ENCODE measurements at places on chromosomes 13 and 19. TPM values are rescaled to one million over a fixed set of nuclear protein-coding genes. Genes with fewer than 3 reads are reported as not detected.

The ANKLE1 gene
- total RNA-seq, result 8.6 TPM

The SH2D3A gene
- total RNA-seq, result 24.9 TPM

The MAG gene
- total RNA-seq, result 0.19 TPM

The PSENEN gene
- 32.4 TPM for total RNA-seq

The TNFSF11 gene
- total RNA-seq, result 0.33 TPM

The METTL21C gene
- not detected for total RNA-seq

The KLK6 gene
- total RNA-seq, result not detected

The RUBCNL gene
- 3.7 TPM for total RNA-seq

The BCAM gene
- total RNA-seq, result not detected

The PCDH8 gene
- not detected for total RNA-seq

The ZNF653 gene
- 6.8 TPM for total RNA-seq

The KCTD4 gene
- not detected for total RNA-seq

The ISOC2 gene
- 18.6 TPM for total RNA-seq

The AZU1 gene
- total RNA-seq, result not detected

The SLC7A9 gene
- not detected for total RNA-seq

The IGSF23 gene
- total RNA-seq, result not detected

The CCDC106 gene
- 4.2 TPM for total RNA-seq

The CTXN1 gene
- total RNA-seq, result 0.43 TPM

The POLD1 gene
- total RNA-seq, result 221 TPM

The ATP8B3 gene
- 8.4 TPM for total RNA-seq

The C13orf42 gene
- total RNA-seq, result not detected

The FOXA3 gene
- 0.20 TPM for total RNA-seq

The RANBP3 gene
- total RNA-seq, result 80.5 TPM

The ADM5 gene
- total RNA-seq, result 1.4 TPM

The CEACAM4 gene
- not detected for total RNA-seq

The RTBDN gene
- not detected for total RNA-seq

The BCL2L12 gene
- 75.6 TPM for total RNA-seq

The ZFP14 gene
- total RNA-seq, result 3.1 TPM

The ZNF681 gene
- total RNA-seq, result 5.1 TPM

The FPR3 gene
- total RNA-seq, result not detected

The APBA3 gene
- total RNA-seq, result 30.0 TPM

The NLRP4 gene
- total RNA-seq, result not detected

The PCDH9 gene
- 0.15 TPM for total RNA-seq

The ZNF284 gene
- 0.86 TPM for total RNA-seq

The MEIOSIN gene
- not detected for total RNA-seq

The ZNF728 gene
- total RNA-seq, result not detected

The LHB gene
- not detected for total RNA-seq

The ASF1B gene
- total RNA-seq, result 54.7 TPM

The PLPP2 gene
- total RNA-seq, result 0.25 TPM

The SPRED3 gene
- 1.6 TPM for total RNA-seq

The MBD3L3 gene
- not detected for total RNA-seq

The NXNL1 gene
- not detected for total RNA-seq

Data from activated naive CD4-positive, alpha-beta T cell treated with anti-CD3 and anti-CD28 coated beads for 36 hours (primary cell).